CD4-positive, alpha-beta T cell (primary cell): ENCODE measurements at places on chromosomes 6 and 20.

GRCh38 chr6:122050242-122050755 lies 349.2 kb upstream of the HSF2 start:
- H3K4me1 ChIP-seq = no peaks in the 10 kb centered on the region
- H3K27ac ChIP-seq = no peak overlapping the region
- no peaks in the 10 kb centered on the region for H3K36me3 ChIP-seq

DNA sequence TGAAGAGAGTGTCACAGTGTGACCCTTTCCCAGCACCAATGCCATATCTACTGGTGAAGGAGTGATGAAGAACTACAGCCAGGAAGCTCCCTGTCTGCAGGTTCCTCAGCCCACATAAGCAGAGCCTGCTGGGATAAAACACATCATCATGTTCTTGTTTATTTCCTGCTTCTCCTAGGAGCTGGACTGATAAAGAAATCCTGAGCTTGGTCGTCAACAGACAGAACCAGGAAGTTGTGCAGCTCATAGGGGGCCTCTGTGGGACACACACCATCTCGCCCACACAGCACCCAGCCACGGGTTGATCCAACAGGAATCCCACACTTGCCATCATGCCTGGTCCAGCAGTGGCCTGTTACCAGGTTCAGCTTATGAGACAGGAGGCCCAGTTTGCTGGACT lies 2.8 kb upstream of the CSTL1 start:
- no peaks in the 10 kb centered on the region for H3K4me1 ChIP-seq
- no peaks in the 10 kb centered on the region for H3K27me3 ChIP-seq

DNA sequence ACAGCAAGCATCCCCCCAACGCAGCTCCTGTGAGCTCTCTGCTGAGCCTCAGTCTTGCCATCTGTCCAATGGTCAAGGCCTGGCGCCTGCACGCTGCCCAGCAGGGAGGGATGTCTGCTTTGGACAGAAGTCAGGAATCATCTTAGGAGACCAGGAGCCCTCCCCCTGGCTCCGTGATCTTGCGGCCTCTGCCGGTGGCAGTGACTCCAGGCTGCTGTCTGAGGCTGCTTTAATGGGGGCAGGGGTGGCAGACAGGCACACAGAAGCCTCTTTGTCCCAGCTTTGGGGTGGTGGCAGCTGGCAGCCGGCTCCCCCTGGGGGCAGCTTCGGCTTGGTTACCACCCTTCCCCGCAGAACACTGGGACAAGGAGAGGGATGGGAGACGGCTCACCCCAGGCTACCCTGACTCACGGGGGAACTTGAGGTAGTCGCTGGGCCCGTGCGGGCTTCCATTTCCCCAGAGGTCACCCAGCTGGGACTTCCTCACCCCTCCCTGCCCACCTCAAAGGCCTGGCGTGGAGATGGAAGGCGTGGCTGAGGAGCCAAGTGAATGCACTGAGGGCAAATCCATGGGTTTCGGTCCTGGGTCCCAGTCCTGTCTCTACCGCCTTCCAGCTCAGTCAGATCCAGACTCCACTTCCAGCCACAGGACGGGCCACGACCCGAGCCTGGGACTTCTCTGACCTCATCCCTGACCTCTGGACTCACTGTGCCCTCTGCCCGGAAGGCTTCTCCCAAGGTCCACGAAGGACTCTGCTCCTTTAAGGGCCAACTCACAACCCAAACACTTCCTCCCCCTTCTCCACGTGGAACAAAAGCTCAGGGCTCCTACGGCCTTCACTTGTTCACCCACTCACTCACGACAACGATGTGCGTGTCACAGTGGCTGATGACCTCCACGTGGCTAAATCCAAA lies 14.8 kb downstream of the PEDS1 start:
- no peak for DNase-seq
- peaks cover 5% of the 10 kb centered on the region for H3K4me1 ChIP-seq
- H3K27ac ChIP-seq = no peak overlapping the region
- H3K36me3 ChIP-seq = peaks cover 59% of the 10 kb centered on the region
- H3K27me3 ChIP-seq = no peaks in the 10 kb centered on the region

GRCh38 chr20:18279242-18279641 lies 9.1 kb upstream of the ZNF133 start:
- peaks cover 5% of the 10 kb centered on the region for H3K4me1 ChIP-seq
- H3K36me3 ChIP-seq = no peaks in the 10 kb centered on the region
- H3K27me3 ChIP-seq = peaks cover 35% of the 10 kb centered on the region
- no peak overlapping the region for H3K4me3 ChIP-seq
